Fibroblast of lung (primary cell): ENCODE measurements at places on chromosomes 6 and 20. TPM values are rescaled to one million over a fixed set of nuclear protein-coding genes. Genes with fewer than 3 reads are reported as not detected.

The SAMD10 gene
- 0.77 and 0.99 TPM in 2 replicates for total RNA-seq

GRCh38 chr6:38505826-38506225 lies 133.9 kb downstream of the BTBD9 start:
- no peak for DNase-seq

DNA sequence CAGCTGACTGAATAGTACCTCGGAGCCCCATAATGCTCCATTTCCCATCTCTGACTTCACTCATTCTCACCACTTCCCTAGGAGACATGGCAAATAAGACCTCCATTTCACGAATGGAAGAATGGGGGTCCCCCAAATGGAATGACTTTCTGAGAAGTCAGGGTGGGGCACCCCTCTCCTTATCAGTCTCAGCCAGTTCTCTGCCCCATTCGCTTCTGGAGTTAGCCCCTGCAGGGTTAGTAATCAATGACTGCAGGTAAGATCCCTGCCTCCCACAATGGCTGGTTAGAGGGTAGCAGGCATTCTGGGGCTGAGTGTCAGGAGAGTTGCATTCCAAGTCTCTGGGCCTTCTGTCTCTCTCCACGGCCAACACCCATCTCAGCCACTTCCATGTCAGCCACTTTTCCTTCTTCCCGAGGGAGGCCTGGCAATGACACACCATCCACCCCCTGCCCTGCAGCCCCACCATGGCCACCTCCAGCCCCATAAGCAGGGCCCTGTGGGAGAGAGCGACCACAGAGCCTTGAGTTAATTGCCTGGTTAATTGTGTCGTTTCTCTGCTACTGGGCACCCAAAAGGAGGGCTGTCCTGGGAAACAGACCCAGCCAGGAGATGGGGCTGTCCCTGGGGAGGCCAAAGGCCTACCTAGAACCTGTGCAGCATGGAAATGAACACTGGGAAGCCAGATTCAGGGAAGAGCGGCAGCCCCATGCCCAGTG lies 13.4 kb downstream of the CCDC167 start:
- DNase-seq = no peak

DNA sequence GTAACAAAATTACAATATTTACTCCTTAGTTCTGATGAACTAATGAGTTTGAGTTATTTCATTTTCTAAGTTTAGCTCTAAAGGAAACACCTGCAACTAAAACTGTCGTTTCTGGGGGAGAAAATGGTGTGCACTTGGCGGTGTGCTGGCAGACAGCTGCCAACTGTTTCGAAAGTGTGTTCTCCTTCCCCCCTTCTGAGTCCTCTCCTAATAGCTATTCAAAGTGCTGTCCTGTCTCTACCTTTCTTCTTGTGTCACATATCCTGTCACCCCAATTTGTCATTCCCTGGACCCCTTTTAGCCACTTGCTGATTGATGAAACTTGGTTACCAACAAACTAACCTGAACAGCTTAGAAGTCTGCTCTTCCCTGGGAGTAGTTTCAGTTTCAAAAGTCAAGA lies 4.9 kb upstream of the UBE2J1 start:
- DNase-seq = no peak

GRCh38 chr6:25058941-25059340 lies 123.2 kb upstream of the RIPOR2 start:
- no peak for DNase-seq

The TSHZ2 gene
- total RNA-seq = 2.6 and 5.4 TPM in 2 replicates

DNA sequence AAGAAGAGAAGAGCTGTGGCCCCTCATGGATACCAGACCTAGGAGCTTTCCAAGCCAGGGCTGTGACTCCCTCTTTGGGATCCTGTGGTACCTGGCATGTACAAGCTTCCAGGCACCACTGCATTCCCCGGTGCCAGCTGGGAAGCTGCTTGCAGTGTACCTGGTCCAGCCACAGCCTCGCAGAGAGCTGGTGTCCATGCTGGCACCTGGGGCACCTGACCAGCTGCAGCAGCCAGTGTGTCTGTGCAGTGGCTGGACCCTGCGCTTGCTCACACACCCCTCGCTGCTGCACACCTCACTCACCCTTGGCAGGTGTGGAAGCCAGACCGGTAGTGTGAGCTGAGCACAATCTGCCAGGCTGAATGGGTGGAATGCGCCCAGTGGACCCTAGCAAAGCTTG lies 190.9 kb upstream of the MAN1A1 start:
- no peak for DNase-seq

GRCh38 chr20:63452341-63452740 lies 20.1 kb downstream of the KCNQ2 start:
- no peak for DNase-seq

The TTPAL gene
- 10.3 and 12.6 TPM in 2 replicates for total RNA-seq

GRCh38 chr6:40882323-40882997 lies 156.6 kb downstream of the UNC5CL start:
- no peak for DNase-seq

- no peak for DNase-seq
These were observed 154.6 kb upstream of the ARG1 start for GRCh38 chr6:131418441-131418840.

- DNase-seq = no peak
These were observed 12.0 kb downstream of the BMP6 start for GRCh38 chr6:7737867-7738266.

DNA sequence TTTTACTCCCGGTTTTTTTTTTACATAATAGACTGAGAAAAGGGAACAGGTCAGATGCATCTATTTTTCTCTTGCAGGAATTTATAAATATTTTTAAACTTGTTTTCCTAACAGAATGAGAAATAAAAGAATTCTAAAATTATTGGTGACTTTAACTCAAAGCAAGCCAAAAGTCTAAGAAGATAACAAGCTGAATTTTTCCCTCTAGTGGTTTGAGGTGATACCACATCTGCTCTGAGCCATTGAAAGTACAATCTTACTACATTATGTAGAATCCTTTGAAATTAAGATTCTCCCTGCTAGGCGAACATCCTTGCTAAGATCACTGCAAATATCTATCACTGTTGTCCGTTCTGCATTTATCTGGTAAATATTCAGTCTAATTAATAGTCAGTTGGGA lies 10.7 kb upstream of the STMND1 start:
- peak; percentile 19 for DNase-seq

The FOXS1 gene
- total RNA-seq = under 0.01 TPM in 1 of 2 replicates, not detected in the other

- DNase-seq = no peak
These were observed 473.9 kb upstream of the HS3ST5 start for GRCh38 chr6:114816678-114817077.

DNA sequence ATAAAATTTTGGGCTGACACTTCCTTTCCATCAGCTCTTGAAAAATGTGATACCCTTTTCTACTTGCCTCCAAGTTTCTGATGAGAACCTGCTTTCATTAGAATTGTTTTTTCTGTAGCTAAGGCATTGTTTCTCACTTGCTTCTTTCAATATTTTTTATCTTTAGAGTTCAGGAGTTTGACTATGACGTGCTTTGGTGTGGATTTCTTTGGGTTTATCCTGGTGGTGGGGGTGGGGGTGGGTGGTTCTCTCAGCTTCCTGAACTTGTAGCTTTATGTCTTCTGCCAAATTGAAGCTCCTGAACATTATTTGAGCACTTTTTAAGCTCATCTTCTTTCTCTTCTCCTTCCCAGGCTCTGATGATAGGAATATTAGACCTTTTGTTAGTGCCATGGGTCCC lies 11.4 kb downstream of the ZNF831 start:
- no peak for DNase-seq

GRCh38 chr6:113779656-113780055 lies 77.5 kb upstream of the MARCKS start:
- DNase-seq = no peak
